ENCODE measurements at places on chromosomes 4 and X.

DNA sequence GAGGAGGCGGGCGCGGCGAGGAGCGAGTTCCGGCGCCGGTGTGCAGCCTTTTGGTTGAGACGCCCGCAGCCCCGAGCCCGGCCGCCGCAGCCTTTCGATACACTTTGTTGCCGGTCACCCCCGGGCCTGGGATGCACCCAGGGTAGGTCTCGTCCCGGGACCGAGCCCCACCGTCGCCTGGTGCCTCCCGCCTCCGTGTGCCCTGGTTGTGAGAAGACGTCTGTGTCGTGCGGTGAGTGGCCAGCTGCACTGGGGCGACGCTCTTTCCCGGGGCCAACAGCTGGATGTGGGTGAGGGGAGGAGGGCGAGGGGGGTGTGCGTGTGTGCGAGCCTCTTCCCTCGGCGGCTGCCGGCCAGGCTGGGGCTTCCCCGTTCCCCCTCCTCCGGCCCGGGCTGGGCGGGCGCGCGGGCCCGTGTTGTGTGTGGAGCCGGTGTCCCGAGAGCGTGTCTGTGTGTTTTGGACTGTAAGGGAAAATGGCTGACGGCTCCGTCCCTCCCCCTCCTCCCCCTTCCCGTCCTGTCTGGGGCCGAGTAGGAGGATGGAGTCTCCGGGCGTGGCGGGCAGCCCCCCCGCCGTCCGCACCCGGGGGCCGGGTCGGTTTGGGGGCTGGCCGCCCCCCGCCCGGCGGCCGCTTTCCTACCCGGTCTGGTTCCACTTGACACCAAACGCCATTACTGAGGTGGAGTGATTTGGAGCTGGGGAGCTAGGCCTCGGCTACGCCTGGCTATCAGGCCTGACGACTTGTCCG lies 807 bp downstream of the USP9X start:
- DNase-seq = peak; percentile 74

DNA sequence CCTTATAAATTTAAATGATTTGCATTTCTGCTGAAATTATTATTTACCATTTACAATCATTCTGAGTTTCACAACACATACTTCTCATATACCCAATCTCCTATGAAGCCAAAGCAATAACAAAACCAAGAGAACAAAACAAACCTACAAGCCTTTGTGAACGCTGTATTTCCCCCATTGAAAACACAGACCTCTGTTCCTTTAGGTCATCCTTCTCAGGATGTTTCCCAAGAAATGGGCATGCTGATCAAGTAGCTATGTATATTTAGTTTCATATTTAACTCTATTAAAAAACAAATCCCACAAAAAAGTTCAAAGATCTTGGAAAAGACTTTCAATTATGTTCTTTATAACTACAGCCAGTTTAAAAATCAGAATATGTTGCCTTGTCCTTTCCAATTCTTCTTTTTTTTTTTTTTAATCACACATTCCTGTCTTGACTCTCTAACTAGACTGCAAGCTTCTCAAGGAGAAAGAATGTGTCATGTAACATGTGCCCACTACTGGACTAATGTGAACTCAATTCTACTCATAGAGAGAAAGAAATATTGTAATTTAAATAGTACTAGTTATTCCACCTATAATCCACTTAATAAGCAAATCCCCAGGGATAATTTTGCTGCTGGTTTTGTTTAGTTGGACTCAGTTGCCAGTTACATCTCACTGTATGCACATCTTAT lies 84.3 kb upstream of the PRSS48 start:
- no peak for DNase-seq

GRCh38 chrX:47483306-47484268 lies 565 bp upstream of the ZNF41 start:
- peak; percentile 5 for DNase-seq

DNA sequence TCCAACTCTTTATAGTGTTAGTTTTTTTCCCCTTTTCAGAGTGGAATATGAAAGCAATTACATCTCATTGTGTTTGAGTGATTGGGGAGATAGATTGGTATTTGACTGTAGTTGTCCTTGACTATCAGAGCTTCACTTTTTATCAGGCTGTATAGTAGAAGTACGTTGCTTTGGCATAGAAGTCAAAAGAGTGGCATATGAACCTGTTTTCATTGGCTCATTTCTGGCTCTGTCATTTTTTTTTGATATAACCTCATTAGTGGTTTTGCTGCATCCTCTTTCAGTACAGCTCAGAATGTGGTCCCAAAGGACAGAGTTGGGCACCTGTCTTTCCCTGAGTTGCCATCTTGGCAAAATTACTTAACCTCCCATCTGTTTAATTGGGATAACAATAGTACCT lies 1.4 kb downstream of the TMA16 start:
- peak; percentile 9 for DNase-seq

DNA sequence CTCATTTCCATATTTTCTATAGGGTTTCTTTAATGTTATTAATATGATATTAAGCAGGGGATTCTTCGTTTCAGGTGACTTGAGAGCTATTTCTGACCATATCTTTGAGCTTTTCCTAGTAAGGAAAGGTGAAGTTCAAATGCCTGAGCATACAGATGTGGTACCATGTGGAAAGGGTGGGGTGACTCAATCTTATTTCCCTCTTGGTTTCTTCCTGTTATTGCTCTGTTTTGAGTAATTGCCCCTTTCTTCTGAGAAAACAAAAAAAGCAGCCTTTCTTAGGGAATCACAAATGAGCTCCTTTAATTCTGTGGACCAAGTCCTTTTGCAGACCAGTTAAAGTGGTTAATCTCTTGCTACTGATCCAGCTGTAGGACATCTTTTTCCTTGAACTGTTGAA lies 41.0 kb upstream of the AGA start:
- no peak for DNase-seq

- DNase-seq = no peak
Measured at GRCh38 chr4:38290366-38290765, 330.2 kb downstream of the PTTG2 start.

DNA sequence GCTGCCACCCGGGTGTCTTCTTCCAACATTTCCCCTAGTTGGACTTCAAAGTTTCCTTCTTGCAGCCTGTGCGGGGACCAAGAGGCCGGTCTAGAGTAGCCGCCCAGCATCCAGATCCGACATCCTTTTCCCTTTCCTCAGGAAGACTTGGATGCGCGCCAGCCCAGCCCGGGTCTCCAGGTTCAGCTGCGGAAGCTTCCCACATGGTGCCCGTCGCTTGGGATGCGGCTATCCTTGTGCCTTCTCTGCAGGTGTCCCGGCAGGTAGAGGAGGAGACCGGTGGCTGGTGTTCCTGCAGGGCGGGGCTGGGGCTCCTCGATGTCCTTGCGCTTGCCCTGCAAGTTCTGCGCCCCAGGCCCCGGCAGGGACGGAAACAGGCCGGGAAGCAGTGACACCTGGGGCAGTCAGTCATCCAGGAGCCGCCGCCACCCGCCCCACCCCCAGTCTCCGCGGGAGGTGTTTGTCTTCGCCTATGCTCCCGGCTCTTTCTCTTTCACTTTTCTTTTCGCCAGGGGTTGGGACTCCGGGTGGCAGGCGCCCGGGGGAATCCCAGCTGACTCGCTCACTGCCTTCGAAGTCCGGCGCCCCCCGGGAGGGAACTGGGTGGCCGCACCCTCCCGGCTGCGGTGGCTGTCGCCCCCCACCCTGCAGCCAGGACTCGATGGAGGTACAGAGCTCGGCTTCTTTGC lies at the start of gene IL15:
Gene IL15, plus strand, starts transcription at position 502 of the 689 bp plus-strand sequence. CDS start 82,882 bp downstream, outside the sequence.
- peak; percentile 12 for DNase-seq

- DNase-seq = no peak
Measured at GRCh38 chr4:189001971-189002450, 862.8 kb downstream of the TRIML1 start.

- no peak for DNase-seq
Measured at GRCh38 chr4:80249144-80249543, 17.3 kb upstream of the FGF5 start.

- no peak for DNase-seq
Measured at GRCh38 chr4:102474736-102475504, 26.2 kb upstream of the NFKB1 start.

- DNase-seq = no peak
Measured at GRCh38 chrX:139875841-139876240, 57.0 kb downstream of the ATP11C start.

GRCh38 chrX:10450229-10450958 lies 170.0 kb downstream of the MID1 start:
- no peak for DNase-seq

- no peak for DNase-seq
Measured at GRCh38 chr4:96149894-96150293, 310.0 kb downstream of the PDHA2 start.

DNA sequence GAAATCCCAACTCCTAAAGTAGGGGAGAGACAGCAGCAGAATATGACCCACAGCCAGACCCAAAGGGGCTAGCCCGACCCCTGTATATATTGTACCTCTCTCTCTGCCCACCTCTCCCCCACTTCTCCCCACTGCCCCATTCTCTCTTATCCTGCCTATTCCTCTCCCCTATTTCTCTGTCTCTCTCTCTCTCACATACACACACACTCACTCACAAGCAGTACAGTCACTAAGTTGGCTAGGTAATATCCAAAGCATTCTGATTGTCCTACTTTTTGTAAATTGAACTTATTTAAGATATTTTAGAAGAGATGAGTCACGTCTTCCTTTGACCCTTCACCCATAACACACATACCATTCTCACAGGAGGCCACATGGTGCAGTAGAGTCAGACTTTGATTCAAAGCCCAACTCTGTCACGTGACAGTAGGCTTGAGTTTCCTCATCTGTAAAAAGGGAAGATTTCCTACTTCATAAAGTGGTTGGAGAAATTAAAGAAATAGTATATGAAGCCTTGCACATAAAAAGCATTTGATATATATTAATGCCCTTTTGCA lies 29.5 kb downstream of the SRPX2 start:
- DNase-seq = no peak

DNA sequence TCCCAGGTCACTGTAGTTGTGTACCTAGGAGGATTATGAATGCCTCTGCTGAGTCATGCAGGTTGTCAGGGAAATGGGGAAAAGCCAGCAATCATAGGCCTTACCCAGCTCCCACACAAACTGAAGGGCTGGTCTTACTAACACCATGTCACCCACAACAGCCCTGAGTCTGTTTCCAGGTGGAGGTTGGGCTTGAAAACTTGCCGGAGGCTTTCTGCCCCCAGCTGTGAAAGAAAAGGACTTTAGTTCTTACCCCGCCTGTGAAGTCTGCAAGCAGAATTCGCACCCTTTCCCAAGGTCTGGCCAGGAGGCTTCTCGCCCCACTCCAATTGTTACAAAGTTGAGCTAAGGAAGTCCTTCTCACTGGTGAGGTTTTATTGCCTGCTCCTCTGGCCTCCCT lies 143.9 kb downstream of the RPS6KA6 start:
- no peak for DNase-seq

DNA sequence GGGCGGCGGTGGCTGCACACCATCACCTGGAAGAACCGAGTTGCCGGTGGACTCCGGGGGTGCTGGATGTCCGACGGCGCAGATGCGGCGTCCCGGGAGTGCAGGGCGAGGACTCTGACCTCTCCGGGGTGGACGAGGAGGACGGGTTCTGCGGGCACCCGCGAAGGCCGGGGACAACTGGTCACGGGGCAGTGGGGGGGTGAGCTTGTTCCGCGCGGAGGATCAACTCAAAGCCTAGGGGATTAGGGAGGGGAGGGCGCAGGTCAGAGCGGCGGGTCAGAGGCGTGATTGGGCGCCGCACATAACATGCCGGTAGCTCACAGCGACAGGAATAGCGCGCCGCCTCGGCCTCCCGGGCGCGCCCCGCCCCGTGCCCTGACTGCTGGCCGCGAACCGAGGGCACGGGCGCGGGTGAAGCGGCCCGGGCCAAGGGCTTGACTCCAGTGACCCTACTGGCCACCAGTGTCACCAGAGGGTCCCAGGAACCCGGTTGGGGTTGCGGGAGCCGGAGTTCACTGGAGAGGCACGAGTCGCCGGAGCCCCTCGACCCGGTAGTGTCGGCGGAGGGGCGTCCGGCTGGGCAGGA lies at the start of gene KLHL34:
Gene KLHL34, minus strand, starts transcription at position 179 of the 586 bp plus-strand sequence. CDS start 542 bp downstream, outside the sequence.
- DNase-seq = no peak

DNA sequence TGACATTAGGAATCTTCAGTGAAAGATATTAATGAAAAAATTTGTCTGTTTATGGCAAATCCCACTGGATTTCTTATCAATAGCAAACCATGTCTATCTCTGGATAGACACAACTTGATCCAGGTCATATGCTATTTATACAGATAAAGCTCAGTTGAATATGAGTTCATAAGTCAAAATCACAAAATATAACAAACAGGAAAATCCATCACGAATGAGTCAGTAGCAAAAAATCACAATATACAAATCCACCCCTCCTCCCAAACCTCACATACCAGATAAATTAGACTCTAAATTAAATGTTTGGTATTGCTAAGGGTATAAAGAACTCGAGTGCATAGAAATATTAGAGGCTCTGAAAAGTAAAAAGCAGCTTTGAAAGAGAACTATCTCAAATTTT lies 420.5 kb downstream of the TLL1 start:
- DNase-seq = no peak

GRCh38 chr4:75030649-75031235 lies 97.8 kb downstream of the PARM1 start:
- no peak for DNase-seq

DNA sequence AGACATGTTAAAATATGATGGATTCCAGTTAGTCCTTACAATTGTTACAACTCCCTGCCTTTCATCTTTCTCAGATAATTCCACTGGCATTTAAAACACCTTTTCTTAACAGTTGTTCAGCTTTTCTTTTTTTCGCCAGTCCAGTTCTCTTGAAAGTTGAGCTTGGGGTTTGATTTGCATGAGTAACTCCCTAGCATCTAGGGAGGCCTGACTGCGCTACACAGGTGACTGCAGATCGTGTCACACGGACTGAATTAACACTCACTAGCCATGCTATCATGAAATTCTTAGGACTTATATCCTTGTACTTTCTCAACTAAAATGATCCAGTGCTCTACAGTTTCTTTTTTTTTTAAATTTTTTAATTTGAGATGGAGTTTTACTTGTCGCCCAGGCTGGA lies 69.8 kb downstream of the ARHGAP24 start:
- DNase-seq = no peak

All from hematopoietic multipotent progenitor cell treated with erythropoietin and hydrocortisone succinate and interleukin-3 and kit ligand, for 17 days (in vitro differentiated cells).